Glomerular endothelial cell (primary cell): ENCODE measurements at places on chromosomes 2 and 18. TPM values are rescaled to one million over a fixed set of nuclear protein-coding genes. Genes with fewer than 3 reads are reported as not detected.

DNA sequence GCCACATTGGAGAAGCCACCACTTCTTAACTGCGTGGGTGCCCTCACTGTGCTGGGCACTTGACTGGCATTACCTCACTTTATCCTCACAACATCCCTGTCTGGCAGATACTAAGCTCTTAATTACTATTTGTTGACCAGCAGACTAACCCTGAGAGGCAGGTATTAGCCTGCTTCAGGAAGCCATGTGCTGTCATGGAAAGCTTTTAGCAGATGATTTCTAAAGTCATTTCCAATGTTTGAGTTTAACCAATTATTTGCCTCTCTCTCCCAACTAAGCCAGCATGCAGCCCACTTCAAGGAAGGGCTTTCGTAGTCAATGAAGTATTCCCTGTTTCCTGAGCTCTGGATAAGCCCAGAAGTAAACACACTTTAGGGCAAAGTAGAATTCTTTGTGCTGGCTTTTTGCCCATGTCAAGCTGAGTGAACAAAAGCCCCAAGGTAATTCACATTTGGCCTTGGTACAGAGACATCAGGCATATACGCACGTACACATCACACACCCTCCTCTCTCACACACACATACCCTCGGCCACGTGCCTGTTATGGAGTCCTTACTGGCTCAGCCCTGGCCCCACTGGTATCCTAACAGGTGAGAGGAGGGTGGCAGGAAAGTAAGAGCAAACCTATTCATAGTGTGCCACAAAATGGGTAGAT, 108.6 kb downstream of the C1D start:
- DNase-seq = peak; percentile 66

DNA sequence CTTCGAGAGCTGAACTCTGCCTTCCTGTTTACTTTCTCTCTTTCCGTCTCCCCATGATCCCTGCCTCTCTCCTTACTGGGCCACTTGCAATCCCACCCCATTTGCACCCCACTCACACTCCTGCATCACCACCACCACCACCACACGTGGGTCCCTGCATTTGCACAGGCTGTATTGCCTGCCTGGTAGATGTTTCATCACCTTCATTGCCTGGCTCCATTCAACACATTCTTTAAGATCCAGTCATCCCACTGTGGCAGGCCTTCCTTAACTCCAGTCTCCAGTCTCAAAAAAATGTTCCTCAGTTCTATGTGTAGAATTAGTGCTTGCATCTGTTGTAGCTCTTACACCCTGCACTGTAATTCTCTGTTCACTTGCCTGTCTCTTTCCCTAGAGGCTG, 13.9 kb downstream of the NOSTRIN start:
- DNase-seq = no peak

The CTLA4 gene
- not detected in 2 replicates for total RNA-seq

- no peak for DNase-seq
Measured at GRCh38 chr2:216082805-216083204, 1.1 kb downstream of the TMEM169 start.

- no peak for DNase-seq
Measured at GRCh38 chr2:84904717-84905174, 710 bp upstream of the TMSB10 start.

The EPAS1 gene
- total RNA-seq = 239 and 676 TPM in 2 replicates

DNA sequence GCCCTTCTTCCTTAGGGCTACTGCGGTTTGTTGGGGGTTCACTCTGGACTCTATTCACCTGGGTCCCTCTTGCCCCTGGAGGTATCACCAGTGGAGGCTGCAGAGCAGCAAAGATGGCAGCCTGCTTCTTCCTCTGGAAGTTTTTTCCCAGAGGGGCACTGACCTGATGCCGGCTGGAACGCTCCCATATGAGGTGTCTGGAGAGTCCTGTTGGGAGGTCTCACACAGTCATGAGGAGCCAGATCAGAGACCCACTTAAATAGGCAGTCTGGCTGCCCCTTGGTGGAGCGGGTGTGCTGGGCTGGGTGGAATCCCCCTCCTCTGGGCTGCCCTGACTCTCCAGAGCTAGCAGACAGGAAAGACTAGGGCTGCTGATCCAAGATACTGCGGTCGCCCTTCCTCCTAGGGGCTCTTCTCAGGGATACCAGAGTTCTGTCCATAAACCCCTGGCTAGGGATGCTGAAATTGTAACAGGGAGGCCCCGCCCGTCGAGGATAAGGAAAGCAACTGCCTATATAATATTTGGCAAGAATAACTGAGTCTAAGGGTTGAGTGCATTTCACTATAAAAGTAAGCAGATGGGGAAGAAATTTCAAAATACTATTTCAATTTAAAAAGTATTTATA, 140.7 kb downstream of the NOL4 start:
- DNase-seq = no peak

DNA sequence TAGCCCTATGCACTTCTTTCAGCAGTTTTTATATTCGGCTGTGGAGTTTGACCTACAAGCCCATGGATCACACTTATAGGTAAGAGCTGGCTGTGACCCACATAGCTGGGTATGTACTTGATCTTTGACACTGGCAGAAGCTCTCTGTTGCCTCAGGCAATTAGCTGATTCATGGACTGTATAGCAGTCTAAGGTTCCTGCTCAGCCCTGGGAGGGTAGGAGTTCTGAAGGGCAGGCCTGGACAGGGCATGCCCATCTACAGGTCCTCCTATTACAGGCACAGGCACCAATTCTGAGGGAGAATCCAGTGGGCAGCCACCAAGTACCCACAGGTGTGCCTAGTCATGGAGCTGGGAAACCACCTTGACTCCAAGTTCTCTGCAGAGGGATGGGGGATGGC, 301.8 kb upstream of the GALNT5 start:
- DNase-seq = no peak

DNA sequence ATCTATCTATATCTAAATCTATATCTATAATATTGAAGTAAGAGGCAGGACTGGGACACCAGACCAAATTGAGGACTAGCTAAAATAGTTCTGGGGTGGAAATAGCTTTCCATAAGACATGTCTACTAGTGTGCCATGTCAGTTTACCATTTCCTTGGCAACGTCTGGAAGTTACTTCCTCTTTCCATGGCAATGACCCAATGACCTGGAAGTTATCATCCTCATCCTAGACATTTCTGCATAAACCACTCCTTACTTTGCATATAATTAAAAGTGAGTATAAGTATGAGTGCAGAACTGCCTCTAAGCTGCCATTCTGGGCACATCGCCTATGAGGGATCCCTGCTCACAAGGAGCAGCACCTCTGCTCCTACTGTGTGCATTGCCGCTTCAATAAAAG, 734.0 kb upstream of the GCFC2 start:
- DNase-seq = no peak

DNA sequence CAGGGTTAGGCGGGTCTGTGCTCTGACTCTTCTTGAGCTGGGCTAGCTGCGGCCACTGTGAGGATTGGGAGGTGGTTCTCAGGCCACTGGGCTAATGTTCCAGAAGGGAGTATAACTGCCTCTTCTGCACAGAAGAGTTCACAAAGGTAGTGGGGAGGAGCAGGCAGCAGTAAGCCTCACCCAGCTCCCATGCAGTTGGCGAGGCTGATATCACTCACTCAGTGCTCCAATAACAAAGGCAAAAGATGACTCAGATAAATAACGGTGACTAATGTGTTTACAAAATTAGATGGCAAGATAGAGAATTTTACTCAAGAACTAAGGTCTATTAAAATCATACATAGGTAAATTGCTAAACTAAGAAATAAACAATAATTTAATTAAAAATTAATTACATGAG, 174.2 kb upstream of the TMEM200C start:
- DNase-seq = no peak

The CDK15 gene
- 1.6 and 5.8 TPM in 2 replicates for total RNA-seq

GRCh38 chr2:80515964-80516363, 211.4 kb upstream of the LRRTM1 start:
- DNase-seq = no peak

The AKAIN1 gene
- not detected in 2 replicates for total RNA-seq

DNA sequence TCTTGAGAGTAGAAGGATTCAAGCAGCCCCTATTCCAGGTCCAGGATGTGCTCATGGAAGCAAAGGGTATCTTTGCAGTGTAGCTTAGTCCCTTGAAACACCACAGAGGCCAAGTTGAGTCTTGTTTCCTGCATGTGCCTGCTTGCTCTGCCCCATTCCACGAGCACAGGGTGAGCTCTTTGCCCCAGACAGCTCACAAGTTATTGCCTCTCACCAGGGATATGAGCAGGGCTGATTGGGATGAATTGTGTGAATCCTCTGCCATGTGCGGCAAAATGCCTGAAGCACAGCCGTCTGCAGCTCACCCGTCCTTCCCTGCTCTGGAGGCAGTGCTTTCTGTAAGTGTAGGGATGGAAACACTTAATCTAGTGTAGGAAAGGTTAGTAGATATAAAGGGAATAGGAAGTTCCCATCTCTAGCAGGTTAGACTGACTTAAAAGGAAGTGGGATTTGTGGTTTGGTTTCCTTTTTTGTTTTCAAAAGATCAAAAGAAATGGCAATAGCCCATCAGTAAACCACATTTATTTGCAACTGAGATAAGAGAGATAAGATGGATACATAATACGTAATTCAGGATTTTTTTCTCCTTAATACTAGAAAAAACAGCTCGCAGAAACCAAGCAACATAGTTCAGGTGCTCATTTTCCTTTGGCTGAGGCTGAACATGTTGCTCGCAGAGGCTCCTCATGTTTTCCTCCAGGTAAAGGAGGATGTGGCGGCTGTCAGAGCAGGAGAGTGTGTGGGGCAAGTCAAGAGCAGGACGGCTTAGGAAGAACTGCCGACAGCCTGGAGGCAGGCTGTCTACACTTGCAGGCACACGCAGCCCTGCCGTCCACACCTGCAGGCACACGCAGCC, 41.4 kb downstream of the TMEM182 start:
- no peak for DNase-seq
